ENCODE measurements at places on chromosomes 6 and 20.

GRCh38 chr6:100470422-100471120, 5.8 kb upstream of the SIM1 start:
- no peak for DNase-seq

- DNase-seq: peak; percentile 92
These were observed 15.9 kb downstream of the NDUFAF5 start for GRCh38 chr20:13800728-13801134.

DNA sequence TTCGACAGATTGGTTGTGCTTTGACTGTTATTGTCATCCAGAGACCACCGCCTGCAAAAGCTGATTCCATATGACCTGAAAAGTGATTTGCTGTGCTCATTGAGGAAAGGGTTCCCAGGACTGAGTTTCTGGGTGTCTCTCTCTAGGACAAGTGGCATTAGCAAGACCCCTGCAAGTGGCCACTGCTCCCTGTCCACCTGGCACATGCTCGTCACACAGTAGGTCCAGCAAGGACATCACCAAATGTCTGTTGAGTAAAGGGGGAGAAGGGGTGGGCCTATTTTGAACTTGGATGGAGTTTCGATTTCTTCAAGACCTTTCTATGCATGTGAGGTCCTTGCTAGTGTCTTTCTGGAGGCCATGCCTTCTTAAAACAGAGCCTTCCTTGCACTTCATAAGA, 48.9 kb upstream of the IYD start:
- no peak for DNase-seq

GRCh38 chr20:2179233-2179580, 77.6 kb downstream of the STK35 start:
- no peak for DNase-seq

GRCh38 chr6:7269816-7270215, 43.2 kb downstream of the SSR1 start:
- no peak for DNase-seq

DNA sequence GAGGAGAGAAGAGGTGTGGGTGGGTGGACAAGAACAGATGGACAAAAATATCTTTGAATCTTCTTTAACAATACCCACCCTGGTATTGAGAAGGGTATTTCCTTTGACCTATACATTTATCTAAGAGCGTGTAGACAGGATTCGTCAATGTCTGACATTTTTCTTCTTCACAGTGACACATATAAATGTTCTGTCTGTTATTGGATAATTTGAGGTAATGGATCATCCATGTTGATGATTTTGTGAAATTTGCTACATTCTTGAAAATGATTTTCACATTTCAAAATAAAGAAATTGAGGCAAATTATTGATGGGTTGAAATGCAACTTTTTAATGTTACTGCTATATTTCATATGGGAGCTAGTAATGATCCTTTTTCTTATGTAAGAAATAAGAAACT, 770.7 kb upstream of the EPHA7 start:
- no peak for DNase-seq

- no peak for DNase-seq
These were observed 175.3 kb upstream of the CST7 start for GRCh38 chr20:24773751-24774201.

DNA sequence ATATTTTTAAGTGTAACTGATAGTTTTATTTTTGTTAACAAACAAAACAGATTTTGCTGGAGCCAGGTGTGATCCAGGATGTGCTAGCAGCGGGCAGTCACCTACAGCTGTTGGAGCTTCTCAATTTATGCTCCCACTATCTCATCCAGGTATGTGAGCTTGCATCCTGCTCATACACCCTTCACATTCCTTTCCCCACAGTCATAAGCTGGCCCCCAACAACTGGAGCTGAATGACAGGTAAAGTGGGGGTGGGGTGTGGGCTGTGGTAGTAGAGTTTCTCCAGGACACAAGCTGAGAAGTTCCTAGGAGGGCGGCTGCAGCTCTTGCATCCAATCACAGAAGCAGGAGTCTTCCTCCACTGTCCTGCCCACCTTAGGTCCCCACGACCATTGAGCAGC, 140.1 kb downstream of the KLHL32 start:
- no peak for DNase-seq

- DNase-seq: no peak
These were observed 308.1 kb downstream of the FOXC1 start for GRCh38 chr6:1917626-1918371.

GRCh38 chr6:17420368-17420767, 27.0 kb downstream of the CAP2 start:
- no peak for DNase-seq

GRCh38 chr20:20747298-20747697, 34.9 kb upstream of the RALGAPA2 start:
- DNase-seq: no peak

- no peak for DNase-seq
These were observed 16.9 kb downstream of the LRRC1 start for GRCh38 chr6:53811746-53812145.

DNA sequence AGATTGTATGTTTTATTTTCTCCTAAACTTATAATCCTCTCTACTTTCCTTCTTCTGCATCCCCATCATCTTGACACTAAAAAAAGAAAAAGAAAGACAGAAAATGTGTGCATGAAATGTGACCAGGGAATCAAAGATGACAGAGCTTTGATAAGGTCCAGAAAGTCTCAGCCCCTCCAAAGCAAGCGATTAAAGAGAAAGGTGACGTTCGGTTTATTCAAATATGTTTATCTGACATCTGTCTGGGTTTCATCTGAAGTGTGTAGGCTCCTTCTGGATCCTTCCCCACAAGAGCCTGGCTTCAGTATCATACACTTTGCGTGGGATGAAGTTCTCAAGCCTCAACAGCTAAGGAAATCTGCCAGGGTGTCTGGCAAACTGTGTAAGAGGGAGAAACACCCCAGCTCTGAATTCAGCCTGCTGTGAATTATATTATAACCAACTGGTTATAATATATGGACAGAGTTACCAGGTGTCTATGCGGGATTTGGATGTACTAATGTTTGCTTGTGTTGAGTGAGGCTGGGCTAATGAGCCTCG, 263.0 kb downstream of the ZNF217 start:
- no peak for DNase-seq

- no peak for DNase-seq
These were observed 16.9 kb downstream of the USP49 start for GRCh38 chr6:41878246-41878645.

- DNase-seq: no peak
These were observed 72.6 kb upstream of the THBS2 start for GRCh38 chr6:169326067-169326799.

DNA sequence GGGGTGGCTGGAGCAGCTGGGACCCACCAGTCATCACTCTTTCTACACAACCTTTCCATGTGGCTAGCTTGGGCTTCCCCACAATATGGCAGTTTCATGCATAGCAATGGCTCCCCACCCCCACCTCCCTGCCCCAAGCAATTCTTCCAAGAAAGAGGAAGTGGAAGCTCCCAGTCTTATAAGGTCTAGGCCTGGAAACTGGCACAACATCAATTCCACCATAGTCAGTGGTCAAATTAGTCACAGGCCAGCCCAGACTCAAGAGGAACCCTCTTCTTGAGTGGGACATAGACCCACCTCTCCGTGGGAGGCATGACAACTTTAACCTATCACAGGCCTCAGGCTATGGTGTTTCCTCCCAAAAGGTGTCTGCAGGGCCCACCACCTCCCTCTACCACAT, 17.7 kb downstream of the TGM6 start:
- DNase-seq: no peak

GRCh38 chr6:129031051-129031599, 148.2 kb downstream of the LAMA2 start:
- no peak for DNase-seq

GRCh38 chr20:10131732-10132345, 86.8 kb upstream of the SNAP25 start:
- DNase-seq: peak; percentile 82

- no peak for DNase-seq
These were observed 75.2 kb downstream of the BACH2 start for GRCh38 chr6:90221403-90221802.

- no peak for DNase-seq
These were observed 708.2 kb downstream of the PRKN start for GRCh38 chr6:162019349-162019748.

- DNase-seq: no peak
These were observed 1.5 kb upstream of the PXMP4 start for GRCh38 chr20:33721391-33722140.
